Mesendoderm (in vitro differentiated cells): ENCODE measurements at places on chromosomes 6 and 20.

GRCh38 chr6:33008944-33009861, at the start of gene HLA-DOA:
TSS of gene HLA-DOA (minus strand) at chr6:33009591.
- DNase-seq, result peak; percentile 96

- DNase-seq, result peak; percentile 78
Measured at GRCh38 chr6:138007014-138007472, 100.2 kb downstream of the PERP start.

DNA sequence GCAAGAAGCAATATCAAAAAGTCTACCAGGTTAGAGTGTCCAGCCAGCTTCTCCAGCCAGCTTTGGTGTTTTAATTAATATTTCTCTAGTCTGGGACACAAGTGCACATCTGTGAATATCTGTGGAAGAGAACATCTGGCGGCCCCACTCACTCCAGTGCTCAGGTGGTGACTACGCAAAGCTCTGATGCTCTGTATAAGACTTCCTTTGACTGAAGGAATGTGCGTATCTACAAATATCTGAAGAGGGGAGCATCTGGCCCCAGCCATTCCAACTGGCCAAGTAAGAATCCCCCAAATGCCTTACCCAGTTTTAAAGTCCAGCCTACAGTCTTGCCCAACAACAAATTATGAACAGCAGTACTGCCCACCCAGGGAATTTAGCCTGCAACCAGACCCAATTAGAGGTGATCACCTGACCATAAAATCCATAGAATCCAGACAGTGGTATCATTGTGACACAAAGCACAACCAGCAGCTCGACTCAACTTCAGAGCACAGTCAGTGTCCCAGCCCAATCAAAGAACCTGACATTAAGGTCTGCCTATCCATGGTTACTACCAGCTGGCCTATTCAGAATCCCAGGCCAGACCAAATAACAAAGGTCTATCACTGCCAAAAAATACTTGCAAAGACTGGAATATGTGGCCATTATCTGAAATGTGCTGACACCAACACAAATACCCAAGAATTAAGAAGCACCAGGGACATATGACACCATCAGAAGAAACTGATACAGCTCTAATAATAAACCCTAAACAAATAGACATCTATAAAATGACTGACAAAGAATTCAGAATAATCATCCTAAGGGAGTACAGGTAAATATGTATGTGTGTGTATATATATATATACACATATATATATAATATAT, 76.1 kb upstream of the MANEA start:
- DNase-seq, result no peak

- peak; percentile 44 for DNase-seq
Measured at GRCh38 chr6:27066802-27067201, 180.7 kb upstream of the PRSS16 start.

DNA sequence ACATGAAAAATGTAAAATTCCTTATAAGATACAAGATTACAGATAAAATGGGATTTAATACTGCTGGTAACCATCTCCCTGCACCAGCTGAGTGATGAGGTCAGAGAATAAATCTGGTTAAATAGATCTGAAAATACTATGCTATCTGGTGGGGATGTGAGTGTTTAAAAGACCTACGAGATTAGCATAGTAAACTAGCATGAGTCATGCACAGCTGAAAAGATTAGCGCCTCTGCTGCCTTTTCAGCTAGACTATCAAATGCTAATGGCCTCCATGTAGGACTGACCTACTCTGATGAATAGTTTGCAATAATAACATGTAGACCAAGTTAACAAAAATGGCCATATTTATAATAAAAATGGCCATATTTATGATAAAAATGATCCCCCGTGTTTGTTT, 553.3 kb downstream of the C6orf118 start:
- peak; percentile 71 for DNase-seq

DNA sequence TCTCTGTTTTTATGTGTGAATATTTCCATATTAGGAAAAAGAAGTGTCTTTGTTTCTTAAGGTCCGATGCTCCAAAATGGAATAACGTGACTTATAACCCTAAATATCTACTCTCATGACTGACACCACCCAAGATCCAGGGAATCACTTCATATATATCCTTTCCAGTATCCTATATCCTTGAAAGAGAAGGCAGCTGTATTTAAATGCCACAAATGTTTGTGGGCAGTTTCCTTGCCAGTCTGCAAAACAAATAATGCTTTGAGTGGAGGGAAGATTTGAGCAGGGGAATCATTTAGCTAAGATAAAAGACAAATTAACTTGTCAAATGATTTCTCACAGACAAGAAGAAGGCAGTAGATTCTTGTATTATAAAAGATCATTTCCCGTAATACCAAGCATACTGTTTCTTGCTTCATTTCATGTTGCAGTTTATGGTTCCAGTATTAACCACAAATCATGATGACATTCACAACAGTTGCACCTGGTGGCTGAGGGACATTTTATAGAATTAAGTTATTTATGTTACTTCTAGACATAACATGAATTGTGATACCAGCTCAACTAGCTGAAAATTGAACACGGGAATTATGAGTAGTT, 30.0 kb upstream of the FABP7 start:
- DNase-seq, result no peak

GRCh38 chr6:69617163-69617562, 179.6 kb downstream of the LMBRD1 start:
- DNase-seq, result no peak

DNA sequence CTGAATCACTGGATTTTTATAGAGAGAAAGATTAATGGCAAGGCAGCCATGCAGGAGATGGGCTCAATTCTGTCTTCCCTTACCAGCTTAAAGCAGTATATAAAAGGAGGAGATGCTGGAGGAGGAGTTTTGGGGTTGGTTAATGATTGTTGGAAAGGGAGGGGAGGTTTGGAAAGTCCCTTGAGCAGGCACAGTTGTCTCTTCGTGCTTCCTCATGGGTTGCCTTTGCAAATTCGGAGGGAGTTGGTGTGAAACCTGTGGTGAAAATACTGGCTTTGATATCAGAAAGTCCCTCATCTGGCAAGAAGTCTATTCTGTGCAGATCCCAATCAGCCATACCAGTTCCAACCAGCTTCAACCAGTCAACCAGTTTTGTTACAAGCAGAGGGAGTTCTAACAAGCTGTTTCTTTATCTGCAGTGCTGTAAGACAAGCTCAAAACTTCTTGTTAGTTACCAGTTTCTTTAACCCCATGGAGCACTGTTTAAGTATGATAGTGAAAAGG, 107.0 kb downstream of the HIVEP1 start:
- DNase-seq, result peak; percentile 43

- DNase-seq, result no peak
Measured at GRCh38 chr6:56691814-56692213, 49.1 kb upstream of the DST start.
